ENCODE measurements at places on chromosomes 7 and 10.

- DNase-seq = no peak
These were observed 625.3 kb downstream of the PARD3 start for GRCh38 chr10:34189830-34190229.

DNA sequence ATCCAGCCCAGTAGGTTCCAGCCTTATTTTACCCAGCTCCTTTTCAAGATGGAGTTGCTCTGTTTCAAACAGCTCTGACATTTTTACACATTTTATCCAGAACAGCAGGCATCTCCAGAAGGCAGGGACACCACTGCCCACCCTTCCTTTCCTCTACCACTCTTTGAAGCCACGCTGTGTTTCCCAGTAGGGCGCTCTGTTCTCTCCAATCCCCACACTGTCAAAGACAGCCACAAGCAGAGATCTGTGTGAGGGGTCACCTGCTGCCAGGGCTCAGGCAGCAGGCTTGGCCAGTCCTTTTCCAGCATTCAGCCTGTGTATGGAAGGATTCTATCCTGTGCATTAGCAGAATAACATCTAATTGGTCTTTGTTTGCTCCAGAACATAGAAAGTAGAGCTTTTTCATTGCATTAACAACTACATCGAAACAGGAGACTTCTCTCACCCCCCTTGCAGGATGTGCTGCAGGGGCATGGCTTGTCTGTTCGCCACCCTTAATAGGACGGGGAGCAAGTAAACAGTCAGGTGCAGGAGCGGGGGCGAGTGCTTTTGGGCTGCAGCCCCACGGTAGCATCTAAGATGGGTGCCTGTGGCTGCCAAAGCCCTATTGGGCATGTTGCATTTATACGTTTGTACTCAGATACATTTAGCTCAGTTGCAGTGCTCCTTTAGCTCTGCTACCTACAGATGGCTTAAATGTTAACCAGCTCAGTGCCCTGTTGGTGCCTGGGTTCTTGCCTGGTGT is 326.1 kb downstream of the GALNT17 start:
- DNase-seq = no peak

DNA sequence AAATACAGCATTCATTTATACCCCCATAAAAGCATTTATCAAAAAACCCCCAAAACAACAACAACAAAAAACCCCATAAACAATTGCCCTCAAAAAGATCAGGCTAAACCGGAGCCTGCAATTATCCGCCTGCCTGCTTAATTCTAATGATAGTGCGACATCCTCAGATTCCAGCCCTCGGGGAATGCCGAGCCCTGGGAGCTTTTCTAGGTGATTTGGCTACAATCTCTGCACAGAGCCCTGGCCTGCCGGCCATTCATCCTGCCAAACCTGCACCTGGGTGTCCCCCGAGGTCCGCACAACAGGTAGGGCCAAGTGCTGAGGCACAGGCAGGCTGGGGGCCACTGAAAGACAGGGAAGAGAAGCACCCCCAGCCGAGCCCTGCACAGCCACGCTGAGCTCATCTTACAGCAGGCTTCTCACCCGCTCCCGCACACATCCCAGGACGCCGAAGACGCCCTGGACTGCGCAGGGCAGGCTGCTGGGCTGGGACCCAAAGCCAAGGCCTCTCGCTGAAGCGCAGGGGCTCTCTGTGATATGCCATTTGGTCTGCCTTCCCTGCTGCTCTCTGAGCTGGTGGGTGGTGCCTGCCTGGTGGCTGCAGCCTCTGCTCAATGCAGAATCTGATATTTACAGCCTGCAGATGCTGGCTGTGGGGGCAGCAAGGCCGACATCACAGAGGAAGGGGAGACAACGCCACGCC is 57.5 kb downstream of the CAMK2B start:
- no peak for DNase-seq

DNA sequence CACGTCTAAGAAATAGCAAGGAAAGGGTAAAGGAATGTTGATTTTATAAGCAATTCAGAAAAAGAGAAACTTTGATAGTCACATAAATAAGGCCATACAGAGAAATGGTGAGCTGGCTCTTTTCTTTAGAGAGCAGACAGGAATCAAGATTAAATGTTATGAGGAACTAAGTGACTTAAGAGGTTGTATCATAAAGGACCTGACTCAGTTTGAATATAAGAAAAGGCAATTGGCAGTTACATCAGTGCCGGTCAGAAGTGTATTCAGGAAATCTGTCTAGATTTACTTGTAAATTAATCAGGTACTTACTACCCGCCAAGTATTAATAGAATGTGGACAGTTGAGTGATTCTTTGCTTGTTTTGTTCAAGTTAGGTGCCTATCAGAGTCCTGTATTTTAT is 2.1 kb downstream of the MRPL32 start:
- no peak for DNase-seq

GRCh38 chr10:71597821-71598498 is 121.6 kb downstream of the C10orf105 start:
- DNase-seq = no peak

GRCh38 chr7:42843205-42843800 is 68.6 kb downstream of the C7orf25 start:
- no peak for DNase-seq

- no peak for DNase-seq
These were observed 507.9 kb downstream of the RPS24 start for GRCh38 chr10:78541481-78542140.

All from effector memory CD4-positive, alpha-beta T cell (primary cell).